ENCODE measurements at places on chromosomes 2 and 18. TPM values are rescaled to one million over a fixed set of nuclear protein-coding genes. Genes with fewer than 3 reads are reported as not detected.

GRCh38 chr2:151936626-151937025, 108.4 kb upstream of the ARL5A start:
- H3K4me3 ChIP-seq: no peak overlapping the region
- H3K27me3 ChIP-seq: no peaks in the 10 kb centered on the region

ST8SIA3 gene
- not detected for total RNA-seq

POMC gene
- not detected for total RNA-seq

DNA sequence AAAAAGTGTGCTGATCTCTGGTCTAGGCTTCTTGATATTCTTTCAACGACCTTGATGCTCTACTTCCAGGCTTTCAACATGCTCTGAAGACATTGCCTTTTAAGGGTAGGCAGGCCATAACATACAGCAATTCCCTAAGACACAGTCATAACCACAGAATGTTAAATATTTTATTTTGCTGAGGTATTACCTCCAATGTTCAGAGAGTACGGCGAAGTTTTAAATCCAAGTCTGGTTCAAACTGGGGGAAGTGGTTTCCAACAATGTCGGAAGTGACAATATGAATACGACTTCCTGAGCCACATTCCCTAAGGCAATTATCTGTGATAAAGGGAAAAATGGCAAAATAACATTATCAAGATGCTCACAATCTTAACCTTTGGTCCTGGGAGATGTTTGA, 1077.9 kb upstream of the PIK3C3 start:
- DNase-seq: no peak
- H3K4me3 ChIP-seq: no peak overlapping the region
- H3K27me3 ChIP-seq: no peaks in the 10 kb centered on the region
- no peak overlapping the region for H3K27ac ChIP-seq
- no peaks in the 10 kb centered on the region for H3K4me1 ChIP-seq

- no peaks in the 10 kb centered on the region for H3K4me1 ChIP-seq
- H3K27ac ChIP-seq: no peak overlapping the region
- no peak overlapping the region for H3K4me3 ChIP-seq
- no peaks in the 10 kb centered on the region for H3K36me3 ChIP-seq
- no peak for DNase-seq
Observed at GRCh38 chr2:86284987-86285386, 52.4 kb downstream of the REEP1 start.

COL4A3 gene
- total RNA-seq: not detected

- no peak overlapping the region for H3K27ac ChIP-seq
- H3K4me3 ChIP-seq: no peak overlapping the region
- H3K36me3 ChIP-seq: no peaks in the 10 kb centered on the region
- DNase-seq: no peak
Observed at GRCh38 chr18:39188278-39188677, 1622.7 kb upstream of the CELF4 start.

BOLL gene
- total RNA-seq: 0.11 TPM

DNA sequence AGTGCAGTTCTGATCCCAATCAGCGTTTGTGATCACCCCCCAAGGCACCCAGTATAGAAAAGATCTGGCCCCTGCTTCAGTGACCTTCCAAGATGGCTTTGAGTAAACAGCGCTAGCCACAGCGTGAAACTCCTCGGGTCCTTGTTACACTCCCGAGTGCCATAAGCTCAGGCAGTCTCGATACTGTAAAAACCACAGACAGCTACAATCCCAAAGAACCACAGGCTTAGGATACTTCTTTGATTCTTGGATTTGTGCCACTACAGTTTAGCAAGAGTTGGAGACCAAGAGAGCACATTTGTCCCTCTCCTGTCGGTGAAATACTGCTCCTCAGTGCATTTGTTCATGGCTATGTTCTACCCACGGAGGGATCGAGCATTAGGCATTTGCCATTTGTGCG, 352.5 kb upstream of the ZNF521 start:
- no peaks in the 10 kb centered on the region for H3K36me3 ChIP-seq
- no peak overlapping the region for H3K27ac ChIP-seq
- H3K27me3 ChIP-seq: no peaks in the 10 kb centered on the region
- no peaks in the 10 kb centered on the region for H3K4me1 ChIP-seq
- H3K4me3 ChIP-seq: no peak overlapping the region
- no peak for DNase-seq

DNA sequence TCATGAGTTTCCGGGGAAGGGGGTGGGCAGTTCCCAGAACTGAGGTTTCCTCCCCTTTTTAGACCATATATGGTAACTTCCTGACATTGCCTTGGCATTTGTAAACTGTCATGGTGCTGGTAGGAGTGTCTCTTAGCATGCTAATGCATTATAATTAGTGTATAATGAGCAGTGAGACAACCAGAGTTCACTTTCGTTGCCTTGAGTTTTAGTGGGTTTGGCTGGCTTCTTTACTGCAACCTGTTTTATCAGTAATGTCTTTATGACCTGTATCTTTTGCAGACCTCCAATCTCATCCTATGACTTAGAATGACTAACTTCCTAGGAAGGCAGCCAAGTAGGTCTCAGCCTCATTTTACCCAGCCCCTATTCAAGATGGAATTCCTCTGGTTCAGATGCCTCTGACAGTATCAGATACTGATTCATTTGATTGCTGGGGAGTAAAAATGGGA, 447.3 kb downstream of the XIRP2 start:
- no peak overlapping the region for H3K27ac ChIP-seq
- H3K27me3 ChIP-seq: no peaks in the 10 kb centered on the region
- H3K4me3 ChIP-seq: no peak overlapping the region
- DNase-seq: no peak

- no peaks in the 10 kb centered on the region for H3K36me3 ChIP-seq
- H3K27me3 ChIP-seq: no peaks in the 10 kb centered on the region
- no peaks in the 10 kb centered on the region for H3K4me1 ChIP-seq
- DNase-seq: no peak
- no peak overlapping the region for H3K4me3 ChIP-seq
Observed at GRCh38 chr2:145626301-145626700, 1106.4 kb upstream of the ZEB2 start.

DNA sequence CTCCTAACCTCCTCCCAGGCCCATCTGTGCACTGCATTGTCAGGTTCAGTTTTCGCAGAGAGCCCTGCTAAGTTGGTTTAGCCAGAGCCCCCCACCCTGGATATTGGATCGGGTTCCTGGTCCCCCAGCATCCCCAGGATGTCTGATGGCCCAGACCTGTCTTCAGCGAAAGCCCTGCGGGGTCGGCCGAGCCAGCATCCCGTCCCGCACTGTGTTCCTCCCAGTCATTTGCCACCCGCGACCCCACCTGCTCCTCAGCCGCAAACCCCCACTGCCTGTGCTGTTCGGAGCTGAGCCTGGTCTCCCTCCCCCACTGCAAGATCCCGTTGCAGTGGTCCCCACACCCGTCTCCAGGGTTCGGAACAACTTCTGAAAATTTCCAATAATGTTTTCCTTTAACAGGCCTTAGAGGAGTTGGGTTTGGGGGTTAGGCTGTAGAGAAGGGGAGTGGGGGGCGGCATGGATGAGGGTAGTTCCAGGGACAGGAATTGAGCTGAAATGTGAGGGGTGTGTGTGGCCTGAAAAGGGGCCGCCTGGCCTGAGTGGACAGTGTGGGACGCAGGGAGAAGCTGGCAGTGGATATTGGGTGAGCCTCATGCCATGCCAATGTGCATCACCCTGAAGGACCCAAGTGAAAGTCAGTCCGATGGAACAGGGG, 1.6 kb upstream of the COPS9 start:
- no peak for DNase-seq
- no peaks in the 10 kb centered on the region for H3K4me1 ChIP-seq
- no peak overlapping the region for H3K27ac ChIP-seq
- peaks cover 42% of the 10 kb centered on the region for H3K27me3 ChIP-seq
- H3K36me3 ChIP-seq: peaks cover 11% of the 10 kb centered on the region

NPAS2 gene
- not detected for total RNA-seq

- no peaks in the 10 kb centered on the region for H3K36me3 ChIP-seq
- peaks cover 39% of the 10 kb centered on the region for H3K4me1 ChIP-seq
- H3K27ac ChIP-seq: no peak overlapping the region
- DNase-seq: no peak
- H3K4me3 ChIP-seq: no peak overlapping the region
Observed at GRCh38 chr2:170710609-170710979, 4.5 kb upstream of the SP5 start.

ANKRD53 gene
- 0.18 TPM for total RNA-seq

DNA sequence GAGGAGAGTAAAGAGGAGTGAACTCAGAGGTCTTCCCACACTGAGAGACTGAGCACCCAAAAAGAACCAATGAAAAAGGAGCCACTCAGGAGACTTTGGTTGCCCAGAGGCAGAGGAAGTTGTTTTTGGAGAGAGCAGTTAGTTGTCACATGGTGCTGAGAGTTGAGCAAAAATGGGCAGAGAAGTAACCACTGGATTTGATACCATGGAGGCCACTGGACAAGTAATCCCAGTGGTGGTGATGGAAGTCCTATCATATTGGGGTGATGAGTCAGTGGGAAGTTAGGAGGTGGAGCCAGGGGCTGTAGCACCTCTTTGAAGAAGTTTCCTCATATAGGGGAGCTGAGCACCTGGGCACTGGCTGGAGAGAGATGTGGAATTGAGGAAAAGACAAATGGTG, 235.8 kb downstream of the TPGS2 start:
- H3K36me3 ChIP-seq: no peaks in the 10 kb centered on the region
- no peak overlapping the region for H3K4me3 ChIP-seq
- DNase-seq: no peak
- H3K27me3 ChIP-seq: peaks cover 33% of the 10 kb centered on the region
- H3K27ac ChIP-seq: no peak overlapping the region

DNA sequence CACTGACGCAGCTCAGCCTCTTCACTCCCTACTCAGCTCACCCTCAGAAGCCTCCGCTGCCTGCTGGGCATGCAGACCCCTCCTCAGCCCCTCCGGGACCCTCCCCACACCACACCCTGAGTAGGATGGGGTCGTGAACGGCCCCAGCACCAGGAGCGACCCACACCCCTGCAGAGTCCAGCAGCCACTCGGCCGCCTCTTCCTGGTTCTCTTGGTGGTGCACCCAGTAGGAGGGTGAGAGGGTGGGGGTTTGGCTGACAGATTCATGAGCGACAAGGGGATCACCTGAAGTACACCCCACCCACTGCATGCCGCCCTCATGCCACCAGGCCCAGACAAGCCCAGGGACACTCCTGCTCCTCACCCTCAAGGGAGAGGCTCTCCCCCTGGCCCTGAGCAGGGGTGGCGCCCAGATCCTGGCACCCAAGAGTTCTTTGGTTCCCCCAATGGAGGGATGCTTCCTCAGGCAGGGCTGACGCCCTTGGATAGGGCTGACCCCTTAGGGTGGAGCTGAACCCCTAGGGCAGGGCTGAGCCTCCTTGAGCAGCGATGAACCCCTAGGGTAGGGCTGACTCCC, 76.6 kb upstream of the GPC1 start:
- no peak overlapping the region for H3K4me3 ChIP-seq
- no peak overlapping the region for H3K27ac ChIP-seq
- 0 out of 2 replicates have a peak, but pooled peaks cover 3% of the 10 kb centered on the region for H3K4me1 ChIP-seq

DNA sequence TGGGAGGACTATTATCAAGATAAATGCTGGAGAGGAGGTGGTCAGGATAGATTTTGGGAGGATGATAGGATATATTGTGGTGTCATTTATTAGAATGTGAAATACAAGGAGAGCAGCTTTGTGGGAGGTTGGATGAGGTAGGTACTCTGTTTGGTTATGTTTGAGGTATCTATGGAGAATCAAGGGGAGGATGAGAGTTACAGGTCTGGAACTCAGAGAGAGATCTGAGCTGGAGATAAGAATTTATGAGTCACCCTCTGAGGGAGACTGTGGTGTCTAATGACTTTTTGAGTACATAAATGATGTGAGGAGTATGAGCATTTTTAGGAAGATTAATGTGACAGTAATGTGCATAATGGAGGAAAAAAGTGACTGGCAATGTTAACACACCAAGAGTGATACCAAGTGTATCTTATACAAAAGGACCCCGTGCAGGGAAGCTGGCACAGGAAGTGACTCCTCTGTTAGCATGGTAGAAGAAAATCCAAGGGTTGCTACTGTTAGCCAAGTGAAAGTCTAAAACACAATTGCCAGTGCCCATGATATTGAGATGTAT, 48.2 kb downstream of the CRIM1 start:
- H3K36me3 ChIP-seq: no peaks in the 10 kb centered on the region
- no peaks in the 10 kb centered on the region for H3K4me1 ChIP-seq
- DNase-seq: peak; percentile 2
- H3K27me3 ChIP-seq: no peaks in the 10 kb centered on the region
- H3K4me3 ChIP-seq: no peak overlapping the region
- no peak overlapping the region for H3K27ac ChIP-seq

DNA sequence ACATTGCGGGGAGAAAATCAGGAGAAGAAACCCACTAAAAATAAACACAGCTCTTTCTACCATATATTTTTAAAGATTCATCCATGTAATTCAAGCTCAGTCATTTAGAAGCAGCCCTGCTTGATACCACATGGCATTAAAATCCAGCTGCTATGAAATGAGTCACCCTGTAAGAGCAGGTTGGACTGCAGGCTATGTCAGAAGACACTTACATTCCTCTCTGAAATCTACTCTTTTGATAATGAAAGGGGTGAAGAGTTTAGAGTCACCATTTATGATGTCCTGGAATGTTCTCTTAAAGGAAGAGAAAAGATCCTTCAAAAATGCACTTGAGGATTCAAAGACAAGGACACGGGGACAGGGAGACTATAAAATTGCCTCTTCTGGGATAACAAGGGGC, 100.6 kb upstream of the APCDD1 start:
- no peak for DNase-seq
- H3K4me3 ChIP-seq: no peak overlapping the region
- H3K27me3 ChIP-seq: peaks cover 18% of the 10 kb centered on the region
- H3K27ac ChIP-seq: no peak overlapping the region

GRCh38 chr2:203626952-203627681, 79.3 kb upstream of the CD28 start:
- H3K27ac ChIP-seq: no peak overlapping the region
- no peaks in the 10 kb centered on the region for H3K27me3 ChIP-seq
- H3K36me3 ChIP-seq: no peaks in the 10 kb centered on the region
- H3K4me3 ChIP-seq: no peak overlapping the region

GDF7 gene
- not detected for total RNA-seq

DNA sequence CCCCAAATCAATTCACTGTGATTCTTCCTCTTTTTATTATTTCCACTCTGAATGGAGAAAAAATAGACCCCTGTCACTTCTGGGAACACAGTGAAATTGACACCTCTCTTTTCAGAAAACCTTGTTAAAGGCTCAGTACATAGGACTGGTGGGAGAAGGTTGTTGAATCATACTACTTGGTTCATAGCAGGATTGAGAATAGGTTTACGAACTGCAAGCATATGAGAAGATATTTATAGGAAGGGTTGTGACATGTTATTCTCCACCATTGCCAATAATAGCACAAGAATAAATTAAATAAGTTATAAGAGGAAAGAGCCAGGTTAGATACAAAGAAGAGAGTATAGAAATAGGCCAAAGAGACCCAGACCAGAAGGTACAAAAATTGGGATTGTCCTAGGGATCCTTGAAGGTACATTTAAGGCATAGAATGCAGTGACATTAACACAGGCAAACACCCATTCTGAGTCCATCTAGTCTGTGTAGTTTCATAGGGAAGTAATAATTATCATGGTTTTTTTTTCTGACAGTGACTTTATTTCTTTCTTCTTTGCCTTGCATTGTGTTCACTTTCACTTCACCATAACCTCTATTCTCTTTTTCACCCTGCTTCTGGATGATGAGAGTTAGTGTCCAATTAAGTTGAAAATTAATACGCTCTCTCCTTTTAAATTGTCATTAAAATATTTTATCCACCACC, 21.8 kb upstream of the SERPINE2 start:
- H3K4me1 ChIP-seq: no peaks in the 10 kb centered on the region
- H3K4me3 ChIP-seq: no peak overlapping the region
